Endothelial cell (in vitro differentiated cells): ENCODE measurements at places on chromosomes 11 and 22. TPM values are rescaled to one million over a fixed set of nuclear protein-coding genes. Genes with fewer than 3 reads are reported as not detected.

PHOX2A gene
- total RNA-seq, result not detected

DNA sequence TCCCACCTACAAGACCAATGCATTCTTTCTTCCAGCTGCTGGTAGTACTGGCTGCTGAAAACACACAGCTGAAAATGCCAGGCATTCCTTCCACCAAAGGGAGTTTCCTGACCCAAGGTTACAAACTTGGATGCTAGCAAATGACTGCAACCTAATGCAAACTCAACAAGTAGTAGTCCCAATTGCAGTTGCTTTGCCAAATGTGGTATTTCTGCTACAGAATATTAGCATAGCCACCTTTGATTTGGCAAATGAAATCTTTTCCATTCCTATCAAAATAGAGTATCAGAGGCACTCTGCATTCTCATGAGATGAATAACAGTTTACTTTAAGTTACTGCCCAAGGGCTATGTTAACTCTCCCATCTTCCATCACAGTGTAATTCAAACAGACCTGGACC, 172.0 kb upstream of the ARHGAP42 start:
- H3K4me1 ChIP-seq, result no peaks in the 10 kb centered on the region
- DNase-seq, result peak; percentile 6
- H3K27ac ChIP-seq, result no peak overlapping the region
- H3K36me3 ChIP-seq, result no peaks in the 10 kb centered on the region
- H3K4me3 ChIP-seq, result no peak overlapping the region
- H3K27me3 ChIP-seq, result no peaks in the 10 kb centered on the region

DNA sequence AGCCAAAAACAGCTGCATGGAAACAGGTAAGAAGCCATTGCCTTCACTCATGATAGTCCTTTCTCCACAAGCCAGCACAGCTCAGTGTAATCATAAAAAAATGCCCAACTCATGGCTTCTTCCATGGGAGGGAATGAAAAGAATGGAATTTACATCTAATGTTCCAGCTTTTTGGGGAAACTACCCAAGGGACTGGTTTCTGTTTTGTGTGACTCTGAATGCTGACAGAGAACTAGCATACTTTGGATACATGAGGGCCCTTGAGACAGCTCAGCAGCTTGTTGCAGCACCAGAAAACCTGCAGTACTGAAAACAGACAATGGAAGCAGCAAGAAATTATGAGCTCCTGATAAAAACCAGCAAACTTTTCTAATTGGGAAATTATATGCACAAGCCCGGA, 24.2 kb upstream of the HORMAD2 start:
- no peak for DNase-seq
- H3K36me3 ChIP-seq, result peaks cover 7% of the 10 kb centered on the region
- no peaks in the 10 kb centered on the region for H3K27me3 ChIP-seq
- no peaks in the 10 kb centered on the region for H3K4me1 ChIP-seq

GRCh38 chr22:49701380-49702067, 126.1 kb downstream of the BRD1 start:
- H3K36me3 ChIP-seq, result no peaks in the 10 kb centered on the region
- peaks cover 2% of the 10 kb centered on the region for H3K27me3 ChIP-seq
- no peak overlapping the region for H3K27ac ChIP-seq
- no peaks in the 10 kb centered on the region for H3K4me1 ChIP-seq
- H3K4me3 ChIP-seq, result no peak overlapping the region

DNA sequence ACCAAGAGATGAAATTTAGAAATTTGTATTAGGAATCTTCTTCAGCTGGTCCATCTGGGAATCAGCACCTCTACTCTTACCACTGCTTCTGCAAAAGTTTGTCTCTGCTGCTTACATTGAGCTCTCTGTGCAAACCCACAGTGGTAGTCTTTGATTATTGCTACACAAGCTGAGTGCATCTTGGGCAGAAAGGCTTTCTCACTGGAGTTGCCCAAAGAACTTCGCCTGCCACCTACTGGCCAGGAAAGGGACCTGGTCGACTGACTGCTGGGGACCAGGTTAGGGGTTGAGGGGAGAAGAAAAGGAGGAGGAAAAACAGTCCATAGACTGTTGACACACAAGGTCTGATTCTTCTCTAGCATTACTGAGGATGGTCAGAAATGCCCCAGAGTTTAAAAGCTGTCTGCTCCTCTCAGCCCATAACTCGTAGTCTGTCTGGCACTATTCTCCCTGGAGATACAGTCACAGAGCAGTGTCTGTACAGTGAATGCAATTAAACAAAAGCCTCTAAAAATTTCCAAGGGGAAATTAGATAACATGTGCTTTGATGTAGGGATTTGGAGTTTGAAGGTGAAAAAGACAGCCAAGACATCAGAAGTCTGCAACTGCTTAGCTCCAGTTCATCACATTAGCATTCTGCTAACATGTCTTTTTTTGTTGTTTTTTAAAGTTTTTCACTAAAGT, 215.0 kb upstream of the CTSC start:
- DNase-seq, result peak; percentile 64
- H3K27me3 ChIP-seq, result no peaks in the 10 kb centered on the region
- H3K4me3 ChIP-seq, result no peak overlapping the region
- H3K4me1 ChIP-seq, result peaks cover 11% of the 10 kb centered on the region

ALKBH8 gene
- total RNA-seq, result 8.4 TPM

STK33 gene
- total RNA-seq, result 17.9 TPM

SLCO2B1 gene
- total RNA-seq, result 3.5 TPM

DNA sequence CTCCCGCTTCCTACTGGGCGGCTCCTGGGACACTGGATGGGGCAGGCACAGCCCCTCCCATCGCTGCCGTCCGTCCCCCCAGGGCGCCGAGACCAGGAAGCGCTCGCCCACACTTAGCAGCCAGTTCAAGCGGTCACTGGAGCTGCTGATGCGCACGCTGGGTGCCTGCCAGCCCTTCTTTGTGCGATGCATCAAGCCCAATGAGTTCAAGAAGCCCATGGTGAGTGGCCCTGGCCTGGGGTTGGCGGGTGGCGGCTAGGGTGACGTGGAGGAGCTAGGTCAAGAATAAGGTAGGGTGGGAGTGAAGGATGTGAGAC, 44.6 kb downstream of the MYO7A start:
- H3K36me3 ChIP-seq, result peaks cover 7% of the 10 kb centered on the region
- no peak for DNase-seq
- H3K27me3 ChIP-seq, result peaks cover 8% of the 10 kb centered on the region
- H3K27ac ChIP-seq, result no peak overlapping the region
- no peak overlapping the region for H3K4me3 ChIP-seq

- no peaks in the 10 kb centered on the region for H3K36me3 ChIP-seq
- no peak overlapping the region for H3K27ac ChIP-seq
- no peak overlapping the region for H3K4me3 ChIP-seq
- DNase-seq, result no peak
Measured at GRCh38 chr22:17281440-17281841, 62.2 kb upstream of the ADA2 start.

DNA sequence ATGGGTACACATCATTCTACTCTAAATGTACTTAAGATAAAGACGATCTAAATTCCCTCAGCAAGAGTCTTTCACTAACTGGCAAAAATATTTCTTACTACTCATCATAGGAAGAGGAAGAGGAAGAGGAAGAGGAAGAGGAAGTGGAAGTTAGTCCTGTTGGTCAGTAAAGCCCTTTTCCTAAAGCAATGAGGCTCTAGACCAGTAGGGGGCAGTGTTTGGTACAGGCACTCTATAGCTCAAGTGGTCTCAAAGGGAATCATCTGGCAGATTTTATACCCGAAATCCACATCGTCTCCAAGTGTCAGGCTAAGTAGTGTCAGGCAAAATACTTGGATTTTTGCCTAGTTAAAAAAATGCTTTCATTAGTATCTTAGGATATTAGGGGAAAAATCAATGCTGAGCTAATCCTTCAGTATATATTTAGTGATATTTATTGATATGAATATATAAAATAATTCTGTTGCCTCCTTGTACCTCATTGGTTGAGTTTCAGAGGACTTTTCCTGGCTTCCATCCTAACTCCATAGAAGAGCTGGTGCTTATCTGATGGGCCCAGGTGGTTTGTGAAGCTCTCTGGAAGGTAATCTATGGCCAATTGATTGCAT, 7.7 kb downstream of the BLID start:
- no peaks in the 10 kb centered on the region for H3K36me3 ChIP-seq
- no peaks in the 10 kb centered on the region for H3K27me3 ChIP-seq
- H3K27ac ChIP-seq, result no peak overlapping the region
- peak; percentile 54 for DNase-seq

DNA sequence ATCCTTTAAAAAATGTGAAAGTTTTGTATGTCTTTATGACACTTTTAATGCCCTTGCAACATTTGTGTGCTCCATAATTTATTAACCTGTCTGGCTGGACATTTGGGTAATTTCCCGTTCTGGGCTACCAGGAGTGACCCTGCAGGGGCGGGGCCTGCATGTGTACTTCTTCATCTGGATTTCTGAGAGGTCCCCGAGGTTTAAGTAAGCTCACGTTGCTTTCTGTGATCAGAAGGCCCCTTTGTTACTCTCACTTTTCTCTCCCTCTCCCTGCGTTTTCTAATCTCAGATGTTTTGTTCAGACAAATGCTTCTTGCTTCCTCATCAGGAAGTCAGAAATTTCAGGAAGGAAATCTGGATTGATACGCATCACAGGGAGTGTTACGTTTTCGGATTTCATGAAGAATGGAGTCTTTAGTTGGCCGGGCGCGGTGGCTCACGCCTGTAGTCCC, 78.9 kb upstream of the CRYBB3 start:
- peaks cover 66% of the 10 kb centered on the region for H3K36me3 ChIP-seq
- peak overlapping the region; percentile 54 for H3K4me3 ChIP-seq
- peak; percentile 34 for DNase-seq
- H3K4me1 ChIP-seq, result peaks cover 55% of the 10 kb centered on the region
- peak overlapping the region; percentile 99 for H3K27ac ChIP-seq

- peaks cover 6% of the 10 kb centered on the region for H3K4me1 ChIP-seq
- DNase-seq, result no peak
- H3K4me3 ChIP-seq, result no peak overlapping the region
- H3K27ac ChIP-seq, result no peak overlapping the region
- no peaks in the 10 kb centered on the region for H3K36me3 ChIP-seq
Measured at GRCh38 chr22:33405194-33405593, 347.0 kb upstream of the SYN3 start.

GRCh38 chr11:64537876-64538275, 53.1 kb upstream of the SLC22A12 start:
- no peaks in the 10 kb centered on the region for H3K27me3 ChIP-seq
- H3K27ac ChIP-seq, result no peak overlapping the region
- no peak for DNase-seq
- H3K4me1 ChIP-seq, result no peaks in the 10 kb centered on the region

DNA sequence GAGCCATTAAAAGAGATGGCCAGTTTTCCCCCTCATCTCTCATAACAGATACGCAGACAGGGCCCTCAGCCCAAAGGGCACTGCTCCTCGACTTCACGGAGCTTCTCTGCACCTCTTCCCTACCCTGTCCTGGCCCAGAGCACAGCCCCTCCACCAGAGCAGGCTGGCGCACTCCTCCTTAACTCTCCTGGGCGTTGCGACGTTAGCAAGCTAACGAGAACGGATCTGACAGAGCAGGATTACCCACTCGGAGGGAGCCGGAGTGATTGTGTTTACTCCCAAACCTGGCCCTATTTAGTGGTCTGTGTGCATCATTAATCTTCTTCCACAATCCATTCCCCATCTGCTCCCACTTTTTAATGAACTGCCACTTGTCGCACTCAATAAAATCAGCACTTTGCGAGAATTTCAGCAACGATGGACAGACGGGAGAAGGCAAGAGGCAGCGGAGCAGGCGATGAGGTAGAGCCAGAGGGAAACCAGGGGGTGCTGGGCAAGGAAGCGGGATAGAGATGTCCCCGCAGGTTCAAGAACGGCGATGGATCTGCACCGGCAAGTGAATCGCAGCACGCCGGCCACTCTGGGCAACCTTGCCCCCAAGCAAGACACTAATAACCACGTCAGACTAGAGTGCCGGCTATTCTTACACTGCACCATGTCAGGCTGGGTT, 159.4 kb downstream of the BUD13 start:
- no peaks in the 10 kb centered on the region for H3K4me1 ChIP-seq
- peaks cover 4% of the 10 kb centered on the region for H3K27me3 ChIP-seq
- no peaks in the 10 kb centered on the region for H3K36me3 ChIP-seq
- H3K27ac ChIP-seq, result no peak overlapping the region
- no peak overlapping the region for H3K4me3 ChIP-seq

- H3K4me3 ChIP-seq, result no peak overlapping the region
- peaks cover 7% of the 10 kb centered on the region for H3K36me3 ChIP-seq
- DNase-seq, result no peak
- H3K27ac ChIP-seq, result no peak overlapping the region
- peaks cover 16% of the 10 kb centered on the region for H3K27me3 ChIP-seq
Measured at GRCh38 chr11:69295995-69296889, 2.3 kb downstream of the MYEOV start.

GRCh38 chr11:13316528-13316961, 39.0 kb downstream of the BMAL1 start:
- H3K4me1 ChIP-seq, result no peaks in the 10 kb centered on the region
- H3K36me3 ChIP-seq, result no peaks in the 10 kb centered on the region
- no peak for DNase-seq
- H3K4me3 ChIP-seq, result no peak overlapping the region

DNA sequence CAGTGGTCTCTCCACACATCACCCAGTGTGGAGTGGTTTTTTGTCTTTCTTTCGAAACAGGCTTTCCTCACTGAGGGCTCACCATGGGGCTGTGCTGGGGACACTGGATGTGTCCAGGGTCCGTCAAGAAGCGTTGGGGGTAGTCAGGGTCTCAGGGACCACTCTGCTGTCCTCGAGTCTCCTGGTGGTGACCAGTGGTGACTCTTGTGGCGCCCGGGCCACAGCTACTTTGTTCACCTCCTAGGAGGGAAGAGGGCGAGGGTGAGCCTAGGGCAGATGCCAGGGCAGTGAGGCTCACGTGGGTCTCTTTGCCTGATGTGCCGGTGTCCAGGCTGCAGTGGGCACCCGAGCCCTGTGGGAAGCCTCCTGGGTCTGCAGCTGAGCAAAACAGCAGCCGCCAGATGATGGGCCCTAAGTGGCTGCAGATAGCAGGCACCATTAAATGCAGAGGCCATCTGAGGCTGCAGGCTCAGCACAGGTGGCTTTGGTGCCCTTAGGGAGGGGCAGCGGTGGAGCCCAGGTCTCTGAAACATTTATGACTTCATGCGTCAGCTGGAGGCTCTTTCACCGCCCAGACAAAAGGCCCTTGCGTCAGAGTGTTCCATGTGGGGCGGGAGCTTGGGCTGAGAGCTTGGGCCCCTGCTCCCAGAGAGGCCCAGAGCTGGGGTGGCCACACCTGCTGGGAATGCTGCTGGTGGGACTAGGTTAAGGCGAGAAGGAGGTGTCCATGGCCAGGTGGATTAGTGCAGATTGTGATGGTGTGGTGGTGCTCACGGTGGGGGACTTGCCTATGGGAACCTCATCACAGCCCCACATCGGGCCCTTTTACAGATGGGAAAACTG, 29.5 kb downstream of the KCNQ1 start:
- peaks cover 25% of the 10 kb centered on the region for H3K36me3 ChIP-seq
- H3K4me3 ChIP-seq, result no peak overlapping the region
- peaks cover 6% of the 10 kb centered on the region for H3K27me3 ChIP-seq
- DNase-seq, result no peak
- peaks cover 7% of the 10 kb centered on the region for H3K4me1 ChIP-seq
- H3K27ac ChIP-seq, result no peak overlapping the region
